KBM-7 (cell line): ENCODE measurements at places on chromosomes 7 and 10.
A peak's percentile ranks its signal among the peaks of the same experiment; 100 is the strongest.

GRCh38 chr7:109092268-109092667 is 522.6 kb downstream of the DNAJB9 start:
- no peak for DNase-seq

DNA sequence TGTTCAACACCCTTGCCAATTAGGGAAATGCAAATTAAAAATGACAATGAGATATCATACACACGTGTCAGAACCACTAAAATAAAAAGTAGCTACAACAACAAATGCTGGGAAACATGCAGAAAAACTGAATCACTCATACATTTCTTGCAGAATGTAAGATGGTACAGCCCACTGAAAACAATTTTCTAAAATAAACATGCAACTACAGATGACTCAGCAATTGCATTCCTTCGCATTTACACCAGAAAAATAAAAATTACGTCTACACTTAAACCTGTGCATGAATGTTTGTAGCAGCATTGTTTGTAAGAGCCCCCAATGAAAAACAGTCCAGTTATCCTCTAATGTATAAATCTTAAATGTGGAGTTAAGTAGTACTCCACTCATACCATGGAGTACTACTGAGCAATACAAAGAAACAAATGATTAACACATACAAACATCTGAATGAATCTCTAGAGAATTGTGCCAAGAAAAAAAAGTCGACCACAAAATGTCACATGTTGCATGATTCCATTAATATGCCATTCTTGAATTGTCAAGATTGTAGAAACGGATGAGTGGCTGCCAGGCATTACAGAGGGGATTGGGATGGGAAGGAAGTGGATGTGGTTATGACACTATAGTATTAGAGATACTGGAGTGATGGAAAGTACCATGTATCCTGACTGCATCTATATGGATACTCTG is 134.6 kb upstream of the NPSR1 start:
- no peak for DNase-seq

GRCh38 chr10:85187047-85187446 is 858.7 kb downstream of the CCSER2 start:
- no peak for DNase-seq

GRCh38 chr7:13236026-13236425 is 548.6 kb downstream of the ARL4A start:
- DNase-seq = no peak

- peak; percentile 66 for DNase-seq
Measured at GRCh38 chr7:128322040-128322643, 21.6 kb downstream of the RBM28 start.

DNA sequence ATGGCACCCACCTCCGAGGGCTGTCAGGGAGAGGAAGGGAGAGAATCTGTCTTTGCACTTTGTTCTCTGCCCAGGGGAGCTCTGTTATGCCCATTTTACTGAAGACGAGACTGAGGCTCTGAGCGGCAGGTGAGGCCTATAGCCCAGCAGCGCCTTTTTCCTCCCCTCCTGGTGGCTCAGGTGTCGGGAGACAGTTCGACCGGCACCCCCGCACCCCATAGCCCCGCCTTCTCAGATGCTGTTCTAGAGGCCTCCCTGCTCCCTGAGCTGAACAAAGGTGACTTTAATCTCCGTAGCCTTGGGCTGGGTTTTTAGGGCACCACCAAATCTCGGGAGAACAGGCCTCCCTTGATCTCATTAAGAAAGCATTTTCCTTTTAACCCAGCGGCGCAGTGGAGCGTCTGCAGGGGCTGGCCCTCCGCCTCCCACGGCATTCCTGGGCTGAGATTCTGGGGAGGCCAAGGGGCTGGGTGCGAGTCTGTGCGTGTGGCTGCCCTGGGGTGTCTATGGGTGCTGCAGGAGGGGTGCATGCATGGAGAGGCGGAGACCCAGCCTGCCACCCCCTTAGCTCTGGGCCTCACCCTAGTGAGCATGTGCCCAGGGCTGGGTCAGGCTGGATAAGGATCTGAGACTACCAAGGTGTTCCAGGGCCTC is 3.3 kb downstream of the LFNG start:
- DNase-seq = no peak

- DNase-seq = no peak
Measured at GRCh38 chr7:151599401-151600227, 79.9 kb upstream of the RHEB start.

DNA sequence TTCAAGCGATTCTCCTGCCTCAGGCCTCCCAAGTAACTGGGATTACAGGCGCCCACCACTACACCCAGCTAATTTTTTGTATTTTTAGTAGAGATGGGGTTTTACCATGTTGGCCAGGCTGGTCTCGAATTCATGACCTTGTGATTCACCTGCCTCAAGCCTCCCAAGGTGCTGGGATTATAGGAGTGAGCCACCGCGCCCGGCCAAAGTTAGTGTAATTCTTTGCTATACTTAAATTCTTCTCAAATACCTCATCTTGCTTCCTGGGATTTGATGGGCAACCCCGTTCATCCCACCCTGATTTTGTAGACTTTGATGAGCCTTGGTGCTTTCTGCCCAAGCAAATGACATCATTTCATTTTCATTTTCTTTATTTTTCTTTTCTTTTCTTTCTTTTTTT is 54.5 kb downstream of the PAX2 start:
- no peak for DNase-seq

DNA sequence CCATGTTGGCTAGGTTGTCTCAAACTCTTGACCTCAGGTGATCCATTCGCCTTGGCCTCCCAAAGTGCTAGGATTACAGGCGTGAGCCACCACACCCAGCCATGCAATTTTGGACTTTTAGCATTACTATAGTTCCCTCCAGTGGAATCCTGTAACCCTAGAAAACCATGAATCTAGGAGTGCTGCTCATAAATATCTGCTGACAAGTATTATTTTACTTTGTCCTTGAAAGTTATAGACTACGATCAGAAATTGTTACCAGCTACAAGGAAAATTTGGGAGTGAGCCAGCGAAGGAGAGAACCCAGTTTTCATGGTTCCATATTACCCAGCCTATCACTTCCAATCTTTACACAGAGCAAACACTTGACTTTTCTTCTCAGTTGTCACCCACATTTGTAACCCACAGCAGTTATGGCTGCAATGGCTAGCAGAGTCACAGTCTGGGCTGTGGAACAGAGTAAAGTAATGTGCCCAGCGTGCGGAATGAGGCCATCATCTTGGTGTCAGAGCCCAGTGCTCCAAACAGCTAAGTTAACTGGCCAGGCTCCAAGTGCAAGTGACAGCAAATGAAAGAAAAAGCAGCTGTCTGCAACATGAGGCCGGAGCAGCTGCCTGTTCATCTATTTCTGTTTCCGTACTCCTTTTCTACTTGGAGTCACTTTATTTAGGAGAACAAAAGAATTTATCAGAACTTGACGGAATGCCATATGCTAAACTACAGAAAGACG is 29.9 kb downstream of the ZC3HC1 start:
- no peak for DNase-seq

DNA sequence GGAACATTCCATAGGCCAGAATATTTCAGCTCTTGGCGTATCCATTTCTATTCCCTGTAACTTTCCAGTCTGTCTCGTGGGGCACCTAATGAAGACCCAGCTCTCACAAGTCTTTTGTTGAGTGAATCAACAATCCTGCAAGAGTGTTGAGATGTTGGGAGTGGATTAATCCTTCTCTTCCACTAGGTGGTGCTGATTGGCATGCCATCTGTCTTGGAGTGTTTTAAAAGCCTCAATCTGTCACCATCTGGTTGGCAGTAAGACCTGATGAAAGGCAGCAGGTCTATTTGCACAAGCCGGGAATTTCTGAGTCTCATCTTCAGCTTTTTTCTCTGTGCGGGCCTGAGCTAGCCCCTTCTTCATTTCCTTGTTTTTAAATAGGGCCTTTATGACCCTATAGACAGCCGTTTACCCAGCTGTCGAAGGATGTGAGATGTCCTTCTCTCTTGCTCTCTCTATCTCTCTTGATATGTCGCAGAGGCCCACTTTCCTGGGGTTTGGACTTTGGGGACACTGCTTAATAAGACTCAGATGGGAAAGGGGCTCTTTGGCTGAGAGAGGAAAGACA is 180.5 kb downstream of the ZNF365 start:
- DNase-seq = peak; percentile 27

- DNase-seq = no peak
Measured at GRCh38 chr10:11713963-11714362, 28.2 kb upstream of the ECHDC3 start.

GRCh38 chr7:4200546-4201094 is 481.5 kb upstream of the FOXK1 start:
- DNase-seq = no peak

DNA sequence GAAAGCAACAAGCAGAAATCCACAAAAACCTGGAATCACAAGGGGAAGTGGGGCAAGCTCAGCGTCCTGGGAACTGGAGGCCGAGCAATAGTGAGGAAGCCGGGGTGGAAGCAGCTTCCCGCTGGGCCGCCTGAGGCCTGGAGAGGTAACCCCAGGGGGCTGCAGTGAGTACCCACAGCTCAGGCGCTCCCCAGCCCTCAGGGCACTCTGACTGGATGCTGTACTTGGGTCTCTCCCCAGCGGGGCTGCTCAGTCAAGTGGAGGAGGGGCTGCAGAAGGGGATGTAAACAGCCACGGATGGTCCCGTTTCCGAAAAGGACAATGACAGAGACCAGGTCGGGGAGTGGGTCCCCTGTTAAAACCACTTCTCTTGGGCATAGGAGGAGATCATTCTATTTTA is 50.3 kb downstream of the SLIT1 start:
- no peak for DNase-seq

- no peak for DNase-seq
Measured at GRCh38 chr10:687583-688311, 1.7 kb downstream of the DIP2C start.

DNA sequence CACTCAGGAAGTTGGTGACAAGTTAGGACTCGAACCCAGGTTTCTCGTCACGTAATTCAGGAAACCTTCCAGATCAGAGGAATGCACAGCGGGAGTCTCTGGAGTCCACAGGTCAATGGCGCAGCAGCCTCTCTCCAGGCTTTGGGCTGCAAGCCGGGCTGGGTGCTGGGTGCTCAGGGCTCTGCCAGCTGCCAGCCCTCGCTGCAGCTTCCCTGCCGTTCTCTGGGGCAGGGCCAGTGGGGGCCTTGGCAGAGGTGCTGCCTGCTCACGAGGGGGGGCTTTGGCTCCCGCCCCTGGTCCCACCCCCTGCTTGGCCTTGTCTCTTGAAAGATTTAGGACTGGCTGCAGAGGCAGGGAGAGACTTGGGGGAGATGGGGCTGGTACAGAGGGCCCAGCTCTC is at the start of gene TACR2:
Gene TACR2, minus strand, starts transcription at position 224 of the 400 bp plus-strand sequence. CDS start 595 bp downstream, outside the sequence.
- no peak for DNase-seq

DNA sequence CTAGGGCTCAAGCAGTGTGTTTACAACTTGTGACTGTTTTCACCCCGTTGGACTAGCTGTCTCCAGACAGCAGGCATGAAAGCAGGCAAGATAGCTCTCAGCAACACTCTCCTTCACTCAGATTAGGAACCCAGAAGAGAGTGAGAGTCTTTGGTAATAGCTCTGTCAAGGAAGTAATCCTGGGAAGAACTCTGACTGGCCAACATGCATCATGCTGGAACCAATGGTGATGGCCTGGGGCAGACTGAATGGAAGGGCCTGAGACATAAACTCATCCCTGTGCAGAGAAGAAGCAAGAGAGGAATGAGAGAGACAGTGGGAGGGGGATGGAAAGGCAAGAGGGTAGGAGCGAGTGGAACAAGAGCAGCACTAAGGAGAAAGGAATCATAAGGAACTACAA is 48.9 kb downstream of the AKR1D1 start:
- no peak for DNase-seq

DNA sequence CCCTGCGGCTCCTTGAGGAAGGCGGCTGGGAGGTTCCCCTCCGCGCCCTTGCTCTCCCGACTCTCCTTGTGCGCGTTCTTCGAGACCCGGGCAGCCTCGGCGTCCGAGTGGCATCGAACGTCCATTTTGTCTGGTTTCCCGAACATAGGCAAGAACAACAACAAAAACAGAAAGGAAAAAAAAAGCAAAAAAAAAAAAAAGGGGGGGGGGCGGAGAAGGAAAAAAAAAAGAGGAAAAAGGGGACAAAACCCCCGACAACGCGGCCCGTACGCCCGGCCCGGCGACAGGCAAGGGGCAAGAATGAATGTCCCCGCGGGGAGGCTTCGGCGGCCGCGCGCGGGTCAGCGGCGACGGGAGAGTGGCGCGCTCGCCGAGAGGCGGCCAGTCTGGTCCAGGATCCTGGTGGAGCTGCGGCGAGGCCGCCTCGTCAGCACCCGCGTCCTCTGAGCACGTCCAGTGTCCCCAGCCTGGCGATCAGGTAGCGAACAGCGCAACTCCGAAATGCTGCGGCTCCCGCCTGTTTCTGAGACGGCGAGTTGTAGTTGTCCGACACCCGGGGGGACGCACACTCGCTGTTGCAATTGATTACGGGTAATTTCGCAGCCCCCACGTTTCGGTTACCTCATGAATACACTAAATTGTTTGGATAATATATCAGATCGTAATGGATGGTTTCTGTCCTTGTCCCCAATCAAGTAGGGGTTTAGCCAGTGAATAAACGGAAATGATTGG is at the start of gene VAX1:
Gene VAX1, minus strand, starts transcription at position 360 of the 732 bp plus-strand sequence. Its CDS starts 214 bp downstream, at position 146.
- DNase-seq = no peak

- no peak for DNase-seq
Measured at GRCh38 chr7:22356010-22356691, 803 bp downstream of the RAPGEF5 start.

DNA sequence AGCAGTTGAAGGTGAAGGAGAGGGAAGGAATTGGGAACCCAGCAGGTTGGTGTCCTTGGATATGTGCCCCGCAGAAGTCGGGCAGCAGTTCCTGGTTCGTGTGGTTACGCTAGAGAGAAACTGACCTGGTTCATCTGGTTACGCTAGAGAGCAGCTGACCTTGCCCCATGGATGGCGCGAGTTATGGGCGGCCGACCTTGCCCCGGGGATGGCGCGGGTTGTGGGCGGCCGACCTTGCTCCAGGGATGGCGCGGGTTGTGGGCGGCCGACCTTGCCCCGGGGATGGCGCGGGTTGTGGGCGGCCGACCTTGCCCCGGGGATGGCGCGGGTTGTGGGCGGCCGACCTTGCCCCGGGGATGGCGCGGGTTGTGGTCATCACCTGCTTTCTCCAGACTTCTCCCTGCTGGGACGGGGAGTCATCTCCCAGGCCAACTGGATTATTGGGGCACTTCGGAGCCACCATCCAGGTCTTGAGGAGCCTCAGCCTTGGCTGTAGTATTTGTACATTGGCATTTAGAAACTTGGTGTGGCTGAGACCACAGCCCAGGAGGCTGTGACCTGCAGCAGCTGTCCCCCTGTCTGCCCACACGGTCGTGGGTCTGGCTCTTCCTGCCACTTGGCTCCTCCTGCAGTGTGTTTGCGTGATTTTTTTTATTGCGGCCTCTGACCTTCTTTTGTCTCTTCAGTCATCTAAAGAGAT is 6.1 kb downstream of the GET4 start:
- DNase-seq = no peak

DNA sequence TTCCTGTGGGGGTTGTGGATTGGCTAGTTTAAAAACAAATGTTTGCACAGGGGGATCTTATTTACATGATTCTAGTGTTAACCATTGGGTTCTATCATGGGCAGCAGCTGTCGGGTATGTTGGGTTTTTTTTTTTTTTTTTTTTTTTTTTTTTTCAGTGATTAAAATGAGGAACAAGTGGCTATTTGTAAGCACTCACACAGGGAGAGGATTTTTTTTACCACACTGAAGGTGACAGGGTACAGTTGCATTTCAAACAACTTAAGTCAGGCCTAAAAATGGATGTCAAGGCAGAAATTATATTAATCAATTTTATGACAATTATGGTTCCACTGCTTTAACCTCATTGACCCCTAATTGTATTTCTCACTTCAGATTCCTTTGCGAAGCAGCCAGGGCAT is 92.8 kb downstream of the CD36 start:
- DNase-seq = peak; percentile 3

- DNase-seq = no peak
Measured at GRCh38 chr10:85648279-85648754, 718.3 kb downstream of the GRID1 start.

GRCh38 chr10:103111918-103112877 is 80.9 kb downstream of the NT5C2 start:
- no peak for DNase-seq

GRCh38 chr7:27202018-27202861 is 2.3 kb upstream of the HOXA13 start:
- DNase-seq = peak; percentile 48
